NCI-H446 (cell line): ENCODE measurements at places on chromosomes 7 and 10.

GRCh38 chr7:2313450-2314208, 612 bp downstream of the SNX8 start:
- no peak for DNase-seq

DNA sequence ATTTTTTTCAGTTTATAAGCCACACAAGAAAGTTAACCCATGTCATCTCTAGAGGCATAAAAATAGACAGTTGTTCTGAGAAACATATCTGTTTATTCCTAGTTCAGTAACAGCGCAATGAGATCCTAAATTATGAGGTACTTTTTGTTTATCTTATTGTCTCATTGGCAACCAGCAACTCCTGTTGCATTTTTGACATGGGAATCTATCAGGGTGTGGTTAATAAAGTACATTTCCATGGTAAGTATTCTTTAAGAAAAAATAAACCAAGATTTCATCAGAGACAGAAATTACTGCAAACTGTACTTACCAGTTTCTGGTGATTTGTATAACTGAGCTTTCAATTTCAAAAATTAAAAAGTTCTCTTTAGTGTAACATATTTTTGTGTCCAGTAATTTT, 9.0 kb downstream of the FAS start:
- DNase-seq, result no peak

- DNase-seq, result no peak
Observed at GRCh38 chr10:36116040-36116439, 473.9 kb upstream of the FZD8 start.

DNA sequence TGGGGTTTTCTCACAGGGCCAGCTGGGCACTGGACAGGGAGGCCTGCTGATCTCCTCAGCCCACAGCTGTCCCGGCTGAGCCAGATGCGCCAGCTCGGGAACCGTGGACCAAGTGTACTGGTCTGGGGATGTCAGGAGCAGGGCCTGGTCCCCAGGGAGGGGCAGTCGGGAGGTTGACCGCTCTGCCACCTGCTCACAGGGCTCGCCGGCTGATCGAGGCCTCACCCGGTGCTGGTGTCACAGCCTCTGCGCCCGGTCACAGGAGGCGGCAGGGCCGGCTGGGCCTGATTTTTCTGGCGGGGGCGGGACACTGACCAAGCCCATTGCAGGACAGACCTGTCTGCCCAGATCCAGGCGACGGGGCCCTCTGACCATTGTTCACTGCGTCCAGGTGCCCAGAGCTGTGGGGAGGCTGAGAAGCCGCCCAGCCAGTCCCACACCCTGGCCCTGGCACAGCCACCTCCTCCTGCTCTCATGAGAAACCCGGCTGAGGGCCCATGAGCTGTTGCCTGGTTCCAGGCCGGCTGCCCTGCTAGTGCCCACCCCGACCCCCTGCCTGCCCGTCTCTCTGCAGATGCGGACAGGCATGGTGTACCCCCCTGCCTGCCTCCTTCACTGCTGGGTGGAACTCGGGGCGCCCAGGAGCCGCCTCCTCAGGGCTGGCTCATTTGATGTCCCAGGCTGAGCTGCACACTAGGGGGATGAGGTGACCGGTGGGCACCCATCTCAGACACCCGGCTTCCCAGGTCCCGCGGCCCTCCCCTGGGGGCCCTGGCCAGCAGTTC, 3.0 kb upstream of the TMEM184A start:
- DNase-seq, result no peak

GRCh38 chr10:127159648-127160245, 36.6 kb downstream of the INSYN2A start:
- no peak for DNase-seq

DNA sequence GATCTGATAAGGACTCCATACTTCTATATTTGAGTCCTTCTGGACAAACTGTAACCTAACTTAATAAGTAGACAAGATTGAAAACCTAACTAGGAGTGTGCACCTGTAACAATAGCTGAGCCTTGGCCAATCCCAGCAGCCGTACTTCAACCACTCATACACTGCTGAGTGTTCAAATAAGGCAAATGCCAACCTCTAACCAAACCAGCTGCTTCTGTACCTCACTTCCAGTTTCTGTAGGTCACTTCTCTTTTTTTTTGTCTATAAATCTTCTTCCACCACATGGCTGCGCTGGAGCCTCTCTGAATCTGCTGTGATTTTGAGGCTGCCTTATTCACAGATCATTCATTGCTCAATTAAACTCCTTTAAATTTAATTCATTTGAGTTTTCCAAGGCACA, 753.2 kb downstream of the DNAJB9 start:
- DNase-seq, result no peak

- DNase-seq, result no peak
Observed at GRCh38 chr10:107614939-107615685, 450.6 kb upstream of the SORCS1 start.

- DNase-seq, result peak; percentile 56
Observed at GRCh38 chr10:48658243-48658974, 26.3 kb upstream of the WDFY4 start.

DNA sequence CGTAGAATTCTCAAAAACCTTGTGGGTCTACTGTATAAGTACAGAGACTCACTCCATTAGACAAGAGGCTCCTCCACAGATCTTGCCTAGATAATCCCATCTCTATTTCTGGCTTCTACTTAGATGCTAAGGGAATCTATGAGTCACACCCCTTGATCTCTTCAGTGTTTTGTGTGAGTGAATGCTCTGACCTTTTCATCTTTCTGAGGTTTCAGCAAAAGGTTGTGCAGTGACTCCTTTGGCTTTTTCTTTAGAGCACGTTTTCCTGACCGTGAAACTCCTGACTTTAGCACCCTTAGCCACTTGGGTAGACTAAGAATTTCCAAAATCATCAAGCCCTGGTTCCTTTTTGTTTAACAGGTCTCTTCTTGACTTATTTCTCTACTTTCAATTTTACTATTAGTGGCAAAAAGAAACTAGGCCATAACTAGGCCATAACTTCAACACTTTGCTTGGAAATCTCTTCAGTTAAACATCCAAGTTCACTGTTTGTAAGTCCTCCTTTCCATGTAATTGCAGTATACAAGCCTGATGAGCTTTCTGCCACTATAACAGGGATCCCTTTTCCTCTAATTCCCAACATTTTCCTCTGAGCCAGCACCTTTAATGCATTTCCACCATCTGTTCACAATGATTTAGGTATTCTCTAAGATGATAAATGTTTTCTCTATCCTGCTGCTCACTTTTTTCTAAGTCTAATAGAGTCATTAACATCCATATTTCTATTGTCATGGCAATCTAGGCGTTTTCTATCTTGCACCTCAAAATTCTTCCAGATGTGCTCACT, 19.4 kb downstream of the COPG2 start:
- peak; percentile 11 for DNase-seq

- DNase-seq, result peak; percentile 8
Observed at GRCh38 chr7:30965372-30965771, 1.6 kb downstream of the GHRHR start.

GRCh38 chr7:135335628-135336139, 102.0 kb downstream of the STRA8 start:
- DNase-seq, result peak; percentile 57

GRCh38 chr7:90804370-90804769, 208.2 kb downstream of the CDK14 start:
- DNase-seq, result no peak

DNA sequence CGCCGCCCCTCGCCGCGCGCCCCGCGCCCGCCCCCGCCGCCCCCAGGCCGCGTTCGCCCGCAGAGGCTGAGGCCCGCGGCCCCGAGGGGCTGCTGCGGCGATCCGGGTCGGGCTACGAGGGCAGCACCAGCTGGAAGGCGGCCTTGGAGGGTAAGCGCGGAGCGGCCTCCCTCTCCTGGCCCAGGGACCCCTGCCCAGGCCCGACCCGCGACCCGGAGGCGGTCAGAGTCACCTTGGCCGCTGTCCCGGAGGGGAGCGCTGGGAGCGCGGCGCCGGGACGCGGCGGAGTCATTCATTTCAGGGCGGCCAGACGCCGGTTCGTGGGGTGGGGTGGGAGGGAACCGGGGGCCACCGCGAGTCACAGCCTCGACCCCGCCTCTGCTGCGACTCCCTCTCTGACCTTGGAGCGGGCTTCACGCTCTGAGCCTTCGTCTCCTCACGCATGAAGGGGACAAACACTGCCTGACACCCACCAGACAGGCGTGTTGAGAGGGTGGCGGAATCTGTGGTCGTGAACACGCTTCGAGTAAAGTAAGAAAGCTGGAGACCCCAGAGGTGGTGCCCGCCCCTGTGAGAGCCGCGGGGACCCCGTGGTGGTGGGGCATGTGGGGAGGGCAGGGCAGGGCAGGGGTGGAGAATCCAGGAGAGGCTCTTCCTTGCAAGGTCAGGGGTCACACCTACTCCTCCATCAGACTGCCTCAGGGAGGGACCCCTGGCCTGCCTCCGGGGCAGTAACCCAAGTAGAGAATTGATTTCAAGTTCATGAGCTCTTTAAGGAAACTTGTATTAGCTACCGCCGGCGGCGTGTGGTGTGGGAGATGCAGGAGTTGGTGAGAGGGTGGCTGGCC, 707 bp downstream of the CLEC2L start:
- DNase-seq, result no peak

GRCh38 chr10:86060386-86061277, 306.0 kb downstream of the GRID1 start:
- no peak for DNase-seq

DNA sequence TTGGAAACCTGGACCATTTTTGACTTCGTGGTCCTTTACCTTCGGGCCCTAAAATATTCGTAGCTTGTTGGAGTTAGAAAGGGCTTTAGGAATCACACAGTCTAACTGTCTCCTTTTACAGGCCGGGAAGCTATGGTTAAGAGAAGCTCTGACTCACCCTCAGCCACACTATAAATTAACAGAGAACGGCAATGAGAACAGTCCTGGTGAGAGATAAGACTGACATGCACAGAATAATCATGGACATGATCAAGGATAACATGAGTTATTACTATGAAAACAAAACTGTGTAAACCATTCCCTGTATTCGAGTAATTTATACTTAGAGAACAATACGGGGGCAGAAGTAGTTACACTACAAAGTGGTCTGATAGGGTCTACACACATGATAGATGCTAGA, 162.5 kb upstream of the MALRD1 start:
- no peak for DNase-seq

DNA sequence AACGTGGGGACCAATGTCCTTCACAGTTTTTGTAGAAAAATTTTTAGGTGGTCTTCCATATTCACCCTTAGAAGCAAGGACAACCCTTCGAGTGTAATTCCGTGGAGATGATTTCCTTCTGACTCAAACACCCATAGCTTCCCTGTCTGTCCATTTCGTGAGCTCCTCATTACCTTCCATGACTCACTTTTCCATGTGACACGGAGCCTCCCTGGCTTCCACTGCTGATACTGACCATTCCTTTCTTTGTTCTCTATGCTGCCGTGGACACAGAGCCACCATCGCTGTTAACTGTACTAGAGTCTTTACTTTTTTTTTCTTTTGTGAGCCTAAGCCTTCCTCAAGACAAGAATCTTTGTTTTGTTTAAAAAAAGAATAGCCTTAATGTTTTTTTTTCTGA, 12.5 kb upstream of the ARMS2 start:
- no peak for DNase-seq

- peak; percentile 62 for DNase-seq
Observed at GRCh38 chr7:30470771-30471170, 7.8 kb downstream of the NOD1 start.

DNA sequence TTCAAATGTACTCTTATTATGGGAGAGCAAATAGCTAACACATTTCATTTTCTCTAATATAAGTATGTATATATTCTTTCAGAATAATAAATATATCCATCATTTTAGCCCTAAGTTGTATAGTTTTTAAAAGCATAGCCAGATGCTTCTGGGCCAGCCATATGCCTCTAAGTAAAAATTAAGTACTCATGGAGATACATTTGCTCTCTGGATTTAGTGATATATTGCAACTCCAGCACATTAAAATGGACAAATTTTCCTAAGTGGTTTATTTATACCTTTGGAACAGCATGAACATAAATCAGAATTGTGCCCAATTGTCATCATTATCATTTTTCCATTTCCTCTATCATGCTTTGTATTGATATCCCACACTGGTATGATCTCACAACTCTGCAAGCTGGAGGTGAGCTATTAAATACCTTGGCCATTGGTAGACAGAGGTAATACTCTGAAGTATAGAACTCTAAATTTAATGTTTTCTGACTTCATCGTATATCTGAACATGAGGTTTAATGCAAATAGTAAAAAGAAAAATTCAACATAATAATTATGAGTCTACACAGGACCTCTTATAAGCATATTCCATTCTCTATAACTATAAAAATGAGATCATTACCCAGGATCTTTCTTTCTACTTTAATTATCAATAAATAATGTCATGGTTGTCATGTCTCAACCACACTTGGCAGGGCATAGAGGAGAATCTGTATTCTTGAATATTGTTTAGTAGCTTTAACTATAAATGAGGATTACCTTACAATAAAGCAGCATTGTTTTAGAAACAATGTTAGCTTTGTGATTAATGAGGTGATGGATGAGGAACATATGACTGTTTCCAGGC, 90.8 kb downstream of the AGMO start:
- no peak for DNase-seq

DNA sequence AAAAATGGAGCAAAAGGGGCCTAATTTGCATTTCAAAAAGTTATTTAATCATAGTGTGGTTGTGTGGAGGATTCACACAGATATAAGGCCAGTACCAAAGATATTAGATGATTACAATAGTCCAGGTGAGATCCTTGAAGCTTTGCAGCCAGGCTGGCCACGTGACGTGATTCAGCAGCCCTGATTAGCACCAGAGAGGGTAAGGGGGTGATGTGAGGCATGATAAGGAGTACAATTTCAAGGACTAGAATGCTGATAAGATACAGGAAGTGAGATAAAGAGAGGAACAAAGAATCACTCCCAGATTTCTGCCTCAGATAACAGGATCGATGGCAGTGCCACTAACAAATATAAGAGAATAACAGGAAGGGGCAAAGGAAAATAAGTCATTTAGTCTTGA, 108.4 kb upstream of the PALS2 start:
- DNase-seq, result no peak

GRCh38 chr10:77821551-77821950, 105.0 kb downstream of the DLG5 start:
- DNase-seq, result no peak

GRCh38 chr10:23035569-23035968, 59.8 kb upstream of the MSRB2 start:
- no peak for DNase-seq

- no peak for DNase-seq
Observed at GRCh38 chr10:86599729-86600128, 54.6 kb upstream of the OPN4 start.

GRCh38 chr10:29332061-29332760, 43.3 kb downstream of the LYZL1 start:
- DNase-seq, result no peak

DNA sequence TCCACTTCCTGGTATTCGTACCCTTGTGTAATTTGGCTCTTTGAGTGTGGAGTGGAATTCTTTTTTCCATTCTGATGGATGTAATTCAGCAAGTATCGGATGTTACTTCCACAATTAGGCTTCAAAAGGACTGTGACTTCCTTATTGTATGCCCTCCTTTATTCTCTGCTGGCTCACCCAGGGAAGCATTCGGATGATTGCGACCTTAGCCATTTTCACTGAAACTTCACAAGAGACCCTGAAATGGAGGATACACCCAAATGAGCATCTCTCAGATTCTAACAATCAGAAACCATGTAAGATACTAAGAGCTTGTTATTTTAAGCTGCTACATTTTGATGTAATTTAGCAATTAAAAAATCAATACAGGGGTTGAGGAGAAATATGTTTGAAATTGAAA, 493.1 kb downstream of the DNAJB9 start:
- DNase-seq, result no peak

- no peak for DNase-seq
Observed at GRCh38 chr7:70343519-70343918, 745.2 kb downstream of the AUTS2 start.
